ENCODE measurements at places on chromosomes 6 and 20.

DNA sequence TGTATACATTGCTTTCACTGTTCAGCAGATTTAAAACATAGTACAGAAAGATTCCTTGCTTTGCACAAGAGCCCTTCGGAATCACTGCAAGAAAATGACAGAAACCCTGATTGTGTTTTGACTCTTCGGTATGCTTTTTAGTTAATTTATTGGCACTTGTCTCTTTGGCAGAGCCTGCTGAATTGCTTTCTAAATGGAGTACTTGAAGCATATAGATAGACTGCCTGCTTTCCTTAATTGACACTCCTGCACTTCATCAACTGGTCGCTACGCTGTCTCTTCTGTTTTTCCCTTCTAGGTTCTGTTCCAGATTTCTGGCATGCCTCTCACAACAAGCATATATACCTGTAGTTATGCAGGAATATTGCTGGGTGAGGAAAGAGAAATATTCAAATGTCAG lies 22.4 kb upstream of the RBM24 start:
- DNase-seq = no peak

- no peak for DNase-seq
Measured at GRCh38 chr6:122136386-122136785, 263.1 kb upstream of the HSF2 start.

DNA sequence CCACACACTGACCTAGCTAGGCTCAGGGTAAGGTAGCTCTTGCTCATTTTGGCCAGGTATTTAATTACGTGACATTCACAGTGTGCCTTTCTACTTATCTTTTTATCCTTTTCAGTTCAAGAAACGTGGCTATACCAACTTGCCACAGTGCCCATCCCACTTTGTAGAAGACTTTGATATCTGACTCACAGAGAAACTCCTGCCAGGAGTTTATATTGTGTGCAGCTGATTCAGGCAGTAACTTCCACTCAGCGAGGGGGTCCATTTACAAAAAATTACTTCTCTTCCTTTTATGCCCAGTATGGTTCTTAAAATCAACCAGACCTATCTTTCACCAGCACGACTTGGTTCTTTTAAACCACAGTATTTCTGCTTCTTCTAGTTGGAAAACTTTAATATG lies 75.6 kb downstream of the PRL start:
- no peak for DNase-seq

DNA sequence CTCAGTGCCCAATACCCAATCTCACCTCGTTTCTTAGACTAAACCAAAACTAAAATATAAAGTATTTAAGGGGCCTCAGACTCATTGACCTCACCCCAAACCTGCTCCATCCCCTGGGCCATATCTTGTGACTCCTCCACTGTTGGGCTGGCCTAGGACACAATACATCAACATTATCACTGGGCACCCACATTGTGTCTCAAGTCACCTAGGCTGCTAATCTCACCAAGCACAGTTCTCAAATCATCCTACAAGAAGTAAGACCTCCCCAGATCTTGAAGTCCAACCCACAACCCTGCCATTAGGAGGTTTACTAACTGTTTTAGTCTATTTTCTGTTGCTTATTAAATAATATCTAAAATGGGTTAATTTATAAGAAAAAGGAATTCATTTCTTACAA lies 96.2 kb downstream of the CRYBG1 start:
- DNase-seq = no peak

- DNase-seq = peak; percentile 61
Measured at GRCh38 chr20:47358672-47359529, 2.4 kb upstream of the ZMYND8 start.

DNA sequence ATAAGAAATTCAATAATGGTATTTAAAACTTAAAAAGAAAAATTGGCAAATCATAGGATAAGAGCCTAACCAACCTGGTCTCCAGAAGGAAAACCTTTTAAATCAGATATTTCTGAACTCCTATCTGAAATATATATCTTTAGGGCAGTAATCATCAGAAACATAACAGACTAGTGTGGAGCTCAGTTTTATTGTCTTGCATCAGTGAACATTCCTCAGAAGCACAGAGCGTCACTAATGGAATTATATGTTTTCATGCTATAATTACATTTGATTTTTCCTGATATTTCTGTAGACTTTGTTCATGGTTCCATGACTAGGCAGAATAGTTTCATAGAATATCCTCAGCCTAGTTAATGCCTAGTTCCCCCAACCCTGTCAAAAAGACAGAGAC lies 262.2 kb downstream of the EYA4 start:
- no peak for DNase-seq

DNA sequence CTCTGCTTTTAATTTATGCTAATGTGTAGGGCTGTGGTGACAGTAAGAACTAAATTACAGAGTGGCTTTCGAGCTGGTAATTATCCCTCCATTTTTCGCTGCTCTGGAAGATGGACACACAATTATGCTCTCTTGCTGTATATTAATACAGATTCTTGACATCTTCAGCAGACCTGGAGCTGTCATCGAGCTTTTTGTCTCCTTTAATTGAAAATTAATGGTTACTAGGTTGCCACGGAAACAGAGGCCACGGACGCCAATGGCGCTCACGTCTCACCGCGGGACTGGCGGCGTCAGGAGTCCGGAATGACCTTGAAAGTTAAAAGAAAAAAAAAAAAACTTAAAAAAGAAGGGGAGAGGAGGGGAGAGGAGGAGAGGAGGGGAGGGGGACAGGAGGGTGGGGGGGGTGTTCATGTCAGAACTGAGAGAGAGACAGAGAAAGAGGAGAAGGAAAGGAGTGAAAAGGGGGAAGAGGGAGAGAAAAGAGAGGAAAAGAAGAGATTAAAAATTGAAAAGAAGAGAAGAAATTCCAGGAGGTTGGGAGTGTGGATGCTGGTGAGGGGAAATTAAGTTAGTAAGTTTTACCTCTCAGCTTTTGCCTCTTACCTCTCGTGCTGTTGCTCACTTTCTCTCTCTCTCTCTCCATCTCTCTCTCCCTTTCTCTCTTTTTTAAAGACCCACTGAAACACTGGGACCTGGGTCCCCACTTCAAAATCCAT lies 22.1 kb upstream of the FOXP4 start:
- no peak for DNase-seq

- DNase-seq = no peak
Measured at GRCh38 chr6:123580331-123580730, 56.4 kb downstream of the TRDN start.

DNA sequence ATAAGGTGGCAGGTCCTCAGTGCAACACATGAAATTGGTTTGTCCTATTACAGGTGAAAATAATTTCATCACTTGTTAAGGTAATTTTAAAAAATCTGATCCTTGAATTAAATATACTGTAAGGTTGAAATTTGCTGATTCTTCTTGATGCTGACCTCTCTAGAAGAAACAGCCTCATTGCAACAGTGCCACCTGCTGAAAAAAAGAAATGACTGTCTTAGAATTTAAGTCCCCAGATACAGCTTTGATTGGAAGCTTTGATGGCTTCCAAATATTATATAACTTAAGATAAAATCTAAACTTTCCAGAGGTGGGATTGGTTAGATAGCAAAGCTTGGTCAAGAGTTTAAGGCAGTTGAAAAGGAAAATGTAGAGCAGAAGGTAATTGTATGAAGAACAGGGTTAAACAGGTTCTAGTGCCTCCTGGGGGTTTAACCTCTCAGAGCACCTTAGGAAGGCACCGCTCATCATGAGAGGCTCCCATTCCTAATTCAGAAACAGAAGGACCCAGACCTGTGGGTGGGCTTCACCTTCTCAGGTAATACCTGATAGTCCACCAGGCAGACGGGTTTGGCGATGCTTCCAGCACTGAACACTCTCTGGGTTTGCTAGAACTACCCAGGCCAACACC lies 401.0 kb downstream of the PAX1 start:
- no peak for DNase-seq

- no peak for DNase-seq
Measured at GRCh38 chr6:41455410-41455809, 90.8 kb upstream of the FOXP4 start.

DNA sequence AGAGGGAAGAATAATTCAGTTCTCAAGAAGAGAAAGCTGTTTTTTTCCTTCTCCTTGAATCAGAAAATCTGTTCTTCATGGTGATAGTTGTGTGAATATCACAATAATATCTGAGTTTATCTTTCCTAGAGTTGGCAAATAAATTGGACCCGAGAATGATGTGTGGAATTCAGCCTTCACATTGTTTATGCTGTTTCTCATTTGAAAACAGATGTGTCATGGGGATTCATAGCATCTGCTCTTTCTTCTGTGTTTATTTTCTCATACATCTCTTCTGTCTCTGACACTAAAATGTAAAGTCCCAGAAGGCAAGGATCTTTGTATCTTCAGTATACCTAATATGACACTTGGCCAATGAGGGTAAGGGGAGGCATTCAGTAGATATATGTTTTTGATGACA lies 103.6 kb upstream of the SGK1 start:
- DNase-seq = no peak

- DNase-seq = no peak
Measured at GRCh38 chr6:109002882-109003281, 91.8 kb downstream of the SESN1 start.

- DNase-seq = no peak
Measured at GRCh38 chr6:56450882-56451739, 191.6 kb downstream of the DST start.

DNA sequence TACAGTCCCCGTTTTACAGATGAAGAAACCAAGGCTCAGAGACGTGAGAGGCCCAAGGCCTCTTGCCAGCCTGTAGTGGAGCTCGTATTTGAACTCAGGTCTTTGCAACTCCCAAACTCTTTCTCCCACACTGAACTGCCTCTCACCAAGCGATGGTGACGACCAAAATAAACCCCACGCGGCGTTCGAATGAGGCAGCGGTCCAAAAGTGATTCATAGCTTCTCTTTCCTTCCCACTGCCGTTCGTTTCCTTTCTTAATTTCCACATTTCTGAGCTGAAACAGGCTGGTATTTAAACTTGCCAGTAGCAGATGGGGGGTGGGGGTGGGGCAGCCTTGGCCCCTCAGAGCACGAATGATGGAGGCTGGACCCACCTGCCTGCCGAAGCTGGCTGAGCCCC lies 252.9 kb upstream of the KCNG1 start:
- peak; percentile 16 for DNase-seq

DNA sequence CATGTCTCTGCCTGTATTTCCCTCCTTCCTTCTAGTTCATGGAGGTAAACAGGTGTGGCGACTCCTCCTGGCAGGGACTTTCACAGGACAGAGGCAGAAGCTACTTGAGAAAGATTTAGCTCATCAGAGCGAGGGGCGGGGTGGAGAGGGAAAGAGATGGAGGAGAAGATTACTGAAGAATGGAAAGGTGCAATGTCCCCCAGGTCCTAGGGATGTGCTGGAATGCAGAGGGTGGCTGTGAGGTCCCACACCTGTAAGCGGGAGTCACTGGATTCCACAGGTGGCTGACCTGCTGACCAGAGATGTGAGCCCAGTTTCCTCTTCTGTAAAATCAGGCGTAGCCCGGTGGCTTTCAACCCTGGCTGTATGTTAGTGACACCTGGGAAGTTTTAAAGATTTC lies 199.2 kb upstream of the SULF2 start:
- DNase-seq = no peak

GRCh38 chr6:14128746-14129145 lies 11.2 kb downstream of the CD83 start:
- no peak for DNase-seq

DNA sequence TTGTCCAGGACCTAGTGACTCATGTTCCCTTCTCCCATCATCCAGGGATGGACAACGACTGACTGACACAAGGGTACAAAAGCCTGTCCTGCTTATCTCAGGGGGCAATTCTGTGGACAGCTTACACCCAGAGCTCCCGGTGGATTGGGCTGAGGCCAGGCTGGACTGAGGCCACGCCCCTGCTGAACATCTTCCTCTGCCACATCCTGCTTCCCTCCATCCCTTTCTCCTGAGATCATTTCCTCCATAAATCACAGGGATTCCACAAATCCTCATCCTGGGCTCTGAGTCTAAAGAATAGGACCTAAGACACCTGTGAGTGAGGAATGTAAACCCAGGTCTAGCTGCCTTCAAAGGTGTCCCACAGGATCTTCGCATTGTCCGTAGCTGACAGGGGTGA lies 30.4 kb upstream of the RNF24 start:
- DNase-seq = no peak

- no peak for DNase-seq
Measured at GRCh38 chr20:36741072-36741471, 4.8 kb downstream of the NDRG3 start.

DNA sequence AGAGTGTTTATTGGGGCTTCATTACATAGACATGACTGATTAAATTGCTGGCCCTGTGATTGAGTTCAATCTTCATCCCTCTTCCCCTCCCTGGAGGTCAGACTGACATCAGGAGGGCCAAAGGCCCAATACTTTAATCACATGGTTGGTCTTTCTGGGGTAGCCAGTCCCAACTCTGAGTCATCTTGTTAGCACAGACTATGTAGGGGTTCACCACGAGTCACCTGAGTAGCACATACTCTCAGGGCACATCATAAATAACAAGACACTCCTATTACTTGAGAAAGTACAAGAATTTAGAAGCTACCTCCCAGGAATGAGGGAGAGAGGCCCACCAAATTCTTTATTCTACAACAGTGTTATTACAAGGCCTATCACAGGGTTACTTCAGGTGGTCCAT lies 11.3 kb downstream of the GINS1 start:
- no peak for DNase-seq

DNA sequence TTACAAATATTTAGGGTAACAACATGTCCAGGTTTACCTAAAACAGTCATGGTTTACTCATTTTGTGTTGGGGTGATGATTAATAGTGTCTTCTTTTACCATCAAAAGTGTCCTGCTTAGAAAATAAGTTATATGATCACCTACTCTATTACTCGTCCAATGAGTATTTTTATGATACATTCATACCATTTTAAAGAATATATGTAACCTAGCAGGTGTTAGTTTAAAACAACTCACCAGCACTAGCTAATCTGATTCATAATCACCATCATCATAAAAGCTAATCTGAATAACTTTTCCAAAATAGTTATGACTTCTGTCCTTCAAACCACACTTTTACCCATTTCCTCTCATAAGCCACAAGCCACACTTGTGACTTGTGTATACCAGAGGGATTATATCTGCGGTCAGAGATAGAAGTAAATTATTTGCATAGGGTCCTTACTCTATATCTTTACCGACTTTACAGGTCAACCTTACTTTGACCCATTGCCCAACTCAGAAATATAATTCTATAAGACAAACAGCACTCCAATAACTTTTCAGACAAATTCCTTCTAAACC lies 33.3 kb upstream of the NRN1 start:
- no peak for DNase-seq

GRCh38 chr6:41538556-41539182 lies 7.5 kb upstream of the FOXP4 start:
- peak; percentile 89 for DNase-seq

DNA sequence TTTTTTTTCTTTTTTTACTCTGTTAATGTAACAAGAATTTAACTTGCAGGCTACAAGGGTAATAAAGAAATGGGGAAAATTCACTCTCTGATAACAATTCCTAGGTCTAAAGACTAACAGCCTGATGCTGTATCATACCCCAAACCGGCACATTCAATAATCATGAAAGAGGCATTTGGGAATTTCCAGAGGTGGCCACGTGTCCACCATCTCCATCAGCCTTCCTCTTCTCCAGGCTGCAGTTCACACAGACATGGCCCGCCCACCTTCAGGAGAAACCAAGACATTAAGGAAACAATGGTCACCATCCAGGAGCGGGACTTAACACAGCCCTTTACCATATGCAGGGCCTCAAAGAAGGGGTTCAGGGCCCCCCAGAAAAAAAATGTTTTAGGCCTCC lies 44.8 kb downstream of the PDE10A start:
- DNase-seq = no peak

GRCh38 chr6:154474648-154475428 lies 35.6 kb downstream of the CNKSR3 start:
- peak; percentile 50 for DNase-seq

GRCh38 chr6:4942673-4943009 lies 61.2 kb downstream of the RPP40 start:
- no peak for DNase-seq

- no peak for DNase-seq
Measured at GRCh38 chr6:16721977-16722376, 39.3 kb downstream of the ATXN1 start.
